Stimulated activated naive CD8-positive, alpha-beta T cell treated with anti-CD3 and anti-CD28 coated beads, Interleukin-15, Interleukin-2, amounts not matched to agents 100 U/mL and 50 U/mL, for 24 hours (primary cell): ENCODE measurements at places on chromosomes 11 and 22.

GRCh38 chr11:34480314-34480713 lies 33.3 kb downstream of the ELF5 start:
- DNase-seq, result no peak

DNA sequence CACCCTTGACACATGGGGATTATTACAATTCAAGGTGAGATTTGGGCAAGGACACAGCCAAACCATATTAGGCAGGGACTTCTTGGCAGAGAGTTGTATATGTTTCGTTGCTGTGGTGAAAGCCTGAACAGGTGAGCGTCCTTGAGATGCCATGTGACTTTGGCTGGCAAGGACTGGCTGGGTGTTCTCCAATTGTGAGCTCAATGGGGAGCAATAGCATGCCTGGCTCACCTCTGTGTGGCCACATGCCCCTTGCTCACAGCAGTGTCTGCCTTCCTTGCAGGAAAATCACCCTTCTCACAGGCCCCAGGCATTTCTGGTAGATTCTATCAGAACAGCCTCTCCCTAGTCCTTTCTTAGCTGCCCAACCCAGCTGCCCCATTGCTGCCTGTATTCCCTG lies 105.5 kb downstream of the PARVA start:
- no peak for DNase-seq

GRCh38 chr11:5596607-5597201 lies at the start of gene TRIM6:
TSS of gene TRIM6 (plus strand) at chr11:5596637. CDS start at chr11:5596898, 261 bp downstream.
- peak; percentile 24 for DNase-seq

GRCh38 chr11:126210871-126211235 lies 597 bp downstream of the RPUSD4 start:
- no peak for DNase-seq

GRCh38 chr22:19900707-19901436 lies 40.7 kb upstream of the COMT start:
- no peak for DNase-seq

DNA sequence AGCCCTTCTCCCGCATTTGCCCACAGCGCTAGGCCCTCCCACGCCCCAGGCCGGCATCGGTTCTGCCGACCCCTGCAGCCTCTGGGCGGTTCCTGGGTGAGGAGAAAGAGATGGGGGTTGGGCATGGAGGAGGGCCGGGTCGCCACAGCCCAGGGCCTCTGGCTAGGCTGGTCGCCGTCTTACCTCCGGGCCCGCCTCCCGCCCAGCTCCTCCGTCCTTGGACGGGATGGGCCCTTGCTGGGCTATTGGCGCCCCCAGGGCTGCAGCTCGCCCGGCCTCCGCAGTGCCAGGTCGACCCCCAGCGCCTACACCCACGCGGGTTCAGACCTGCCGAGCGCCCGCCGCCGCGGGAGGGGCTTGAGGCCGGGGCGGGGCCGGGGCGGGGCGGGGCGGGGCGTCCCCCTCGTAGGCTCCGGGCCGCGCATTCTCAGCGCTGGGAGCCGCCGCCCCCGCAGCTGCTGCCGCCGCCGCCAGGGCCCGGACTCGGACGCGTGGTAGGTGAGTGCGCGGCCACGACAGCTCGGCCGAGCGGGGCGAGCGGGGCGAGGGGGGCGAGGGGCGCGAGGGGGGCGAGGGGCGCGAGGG lies at the start of gene CD151:
TSS of gene CD151 (plus strand) at position 424 of the 585 bp plus-strand sequence. CDS start 3,118 bp downstream, outside the sequence.
- DNase-seq, result peak; percentile 67

DNA sequence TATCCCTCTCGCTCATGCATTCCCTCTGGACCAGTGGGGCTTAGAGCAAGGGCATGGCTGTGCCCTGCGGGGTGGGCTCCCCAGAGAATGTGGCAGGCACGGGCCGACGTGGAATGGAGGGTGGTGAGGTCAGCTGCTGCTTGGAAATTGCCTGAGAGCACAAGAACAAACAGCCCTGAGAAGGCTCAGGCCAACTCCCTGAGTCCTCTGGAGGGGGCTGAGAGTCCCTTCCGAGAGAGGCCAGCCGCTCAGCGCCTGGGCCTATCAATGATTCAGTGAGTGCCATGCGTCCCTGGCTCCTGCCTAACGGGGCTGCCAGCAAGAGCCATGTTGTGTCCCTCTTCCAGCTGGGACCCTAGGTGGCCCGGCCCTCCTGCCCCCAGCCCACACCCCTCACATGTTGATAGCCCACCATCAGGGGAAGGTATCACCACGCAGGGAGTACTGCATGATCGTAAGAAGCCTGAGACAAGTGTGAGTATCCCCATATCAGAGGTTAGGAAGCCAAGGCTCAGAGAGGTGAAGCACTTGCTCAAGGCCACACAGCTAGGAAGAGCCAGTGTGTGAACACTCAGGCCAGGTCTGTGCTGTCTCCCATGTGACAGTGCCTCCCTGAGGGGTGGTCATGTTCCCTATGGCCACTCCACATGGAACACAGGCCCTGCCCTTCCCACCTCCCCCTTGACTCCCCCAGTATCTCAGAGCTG lies 55.8 kb downstream of the NECTIN1 start:
- DNase-seq, result no peak

GRCh38 chr11:132301465-132301864 lies 931.0 kb downstream of the NTM start:
- no peak for DNase-seq

- no peak for DNase-seq
Observed at GRCh38 chr11:79285756-79286155, 155.1 kb downstream of the TENM4 start.

- no peak for DNase-seq
Observed at GRCh38 chr22:33520904-33521780, 399.1 kb downstream of the LARGE1 start.

DNA sequence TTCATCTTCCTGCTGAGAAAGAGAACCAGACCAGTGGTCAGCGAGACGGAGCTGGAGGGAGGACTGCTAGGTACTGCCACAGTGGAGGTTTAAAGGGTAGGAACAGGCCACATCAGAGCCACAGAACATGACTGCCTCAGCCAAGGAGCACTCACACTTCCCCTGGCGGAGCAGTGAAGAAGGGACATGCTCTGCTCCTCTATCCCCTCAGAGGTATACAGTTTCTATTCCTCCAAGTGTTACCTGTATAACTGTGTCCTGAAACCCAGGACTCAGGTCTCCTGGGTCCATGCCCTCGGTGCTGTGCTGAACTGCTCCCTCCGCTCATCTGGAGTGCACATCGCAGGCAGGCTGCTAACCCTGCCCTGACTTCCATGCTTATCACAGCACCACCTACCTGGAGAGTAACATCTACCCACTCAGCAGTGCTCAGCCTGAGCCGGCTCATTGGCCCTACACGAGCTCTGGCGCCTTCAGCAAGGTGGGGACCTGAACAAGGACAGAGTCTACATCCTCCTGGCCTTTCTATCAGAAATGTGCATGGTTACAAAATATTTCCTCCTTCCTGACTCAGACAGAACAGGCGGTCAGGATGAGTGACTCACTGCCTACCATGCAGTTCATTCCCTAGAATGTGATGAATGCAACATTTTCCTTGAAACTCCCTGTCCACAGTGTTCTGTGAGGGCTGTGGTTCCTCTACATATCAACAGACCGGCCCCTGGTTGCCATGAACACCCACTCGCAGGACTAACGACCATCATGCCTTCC lies 52.9 kb downstream of the C11orf58 start:
- no peak for DNase-seq

GRCh38 chr11:57083641-57084385 lies 95.1 kb downstream of the OR5AK2 start:
- no peak for DNase-seq

DNA sequence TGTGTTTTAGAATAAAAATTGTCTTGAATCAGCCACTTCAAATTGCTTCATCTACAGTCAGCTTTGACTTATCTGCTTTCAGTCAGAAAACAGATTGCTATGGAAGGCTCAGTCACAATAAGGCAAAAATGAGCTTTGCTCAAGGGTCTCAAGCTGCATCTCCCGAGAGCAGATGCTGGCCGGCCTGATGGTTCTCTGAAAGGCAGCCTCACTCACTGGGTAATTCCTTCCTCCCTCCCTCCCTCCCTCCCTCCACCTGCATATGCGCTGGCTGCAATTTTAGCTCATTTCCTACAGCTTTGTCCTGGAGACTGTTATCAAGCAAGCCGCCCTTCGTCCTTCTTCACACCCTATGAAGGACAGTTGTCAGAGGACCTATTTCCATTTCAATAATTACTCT lies 1.6 kb upstream of the IZUMO1R start:
- no peak for DNase-seq

- DNase-seq, result no peak
Observed at GRCh38 chr11:76649011-76649410, 21.5 kb downstream of the LRRC32 start.

DNA sequence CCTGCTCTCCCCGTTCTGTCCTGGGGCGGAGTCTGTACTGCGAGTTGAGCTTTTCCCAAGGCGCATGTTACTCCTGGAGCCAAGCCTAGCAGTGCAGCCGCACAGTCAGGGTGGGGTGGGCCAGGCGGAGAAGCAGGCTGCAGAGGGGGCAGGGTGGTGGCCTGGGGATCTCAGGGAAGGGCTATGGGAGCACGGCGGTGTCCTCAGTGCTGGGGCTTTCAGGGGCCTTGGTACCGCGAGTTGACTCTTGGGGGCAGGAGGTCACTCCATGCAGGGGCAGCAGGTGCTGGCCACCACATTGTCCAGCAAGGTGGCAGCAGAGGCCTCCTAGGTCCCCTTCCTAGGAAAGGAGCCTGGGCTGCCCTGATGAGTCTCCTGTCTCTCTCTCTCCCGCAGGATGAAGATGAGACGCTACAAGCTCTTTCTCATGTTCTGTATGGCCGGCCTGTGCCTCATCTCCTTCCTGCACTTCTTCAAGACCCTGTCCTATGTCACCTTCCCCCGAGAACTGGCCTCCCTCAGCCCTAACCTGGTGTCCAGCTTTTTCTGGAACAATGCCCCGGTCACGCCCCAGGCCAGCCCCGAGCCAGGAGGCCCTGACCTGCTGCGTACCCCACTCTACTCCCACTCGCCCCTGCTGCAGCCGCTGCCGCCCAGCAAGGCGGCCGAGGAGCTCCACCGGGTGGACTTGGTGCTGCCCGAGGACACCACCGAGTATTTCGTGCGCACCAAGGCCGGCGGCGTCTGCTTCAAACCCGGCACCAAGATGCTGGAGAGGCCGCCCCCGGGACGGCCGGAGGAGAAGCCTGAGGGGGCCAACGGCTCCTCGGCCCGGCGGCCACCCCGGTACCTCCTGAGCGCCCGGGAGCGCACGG lies 14.9 kb upstream of the MIEF1 start:
- no peak for DNase-seq

GRCh38 chr11:45698777-45699497 lies 33.5 kb upstream of the CHST1 start:
- DNase-seq, result no peak

DNA sequence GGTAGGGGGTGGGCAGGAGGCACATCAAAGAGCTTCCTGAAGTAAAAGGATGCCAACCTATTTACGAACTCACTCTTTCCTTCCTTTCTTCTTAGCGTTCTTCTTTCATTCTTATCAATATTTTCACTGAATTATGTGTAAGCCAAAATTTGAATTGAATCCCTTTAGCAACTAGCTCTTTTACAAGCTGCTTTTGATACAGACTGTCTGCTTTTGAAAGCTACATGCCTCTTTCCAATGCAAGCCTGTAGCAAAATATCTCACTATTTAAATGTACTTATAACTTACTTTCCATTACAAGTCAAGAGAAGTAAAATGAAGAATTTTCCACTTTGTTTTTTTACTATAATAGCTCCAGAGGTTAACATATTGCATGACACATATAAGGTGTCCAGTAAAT lies 186.6 kb downstream of the NXPE2 start:
- no peak for DNase-seq

GRCh38 chr11:70710192-70710591 lies 311.9 kb downstream of the CTTN start:
- no peak for DNase-seq

DNA sequence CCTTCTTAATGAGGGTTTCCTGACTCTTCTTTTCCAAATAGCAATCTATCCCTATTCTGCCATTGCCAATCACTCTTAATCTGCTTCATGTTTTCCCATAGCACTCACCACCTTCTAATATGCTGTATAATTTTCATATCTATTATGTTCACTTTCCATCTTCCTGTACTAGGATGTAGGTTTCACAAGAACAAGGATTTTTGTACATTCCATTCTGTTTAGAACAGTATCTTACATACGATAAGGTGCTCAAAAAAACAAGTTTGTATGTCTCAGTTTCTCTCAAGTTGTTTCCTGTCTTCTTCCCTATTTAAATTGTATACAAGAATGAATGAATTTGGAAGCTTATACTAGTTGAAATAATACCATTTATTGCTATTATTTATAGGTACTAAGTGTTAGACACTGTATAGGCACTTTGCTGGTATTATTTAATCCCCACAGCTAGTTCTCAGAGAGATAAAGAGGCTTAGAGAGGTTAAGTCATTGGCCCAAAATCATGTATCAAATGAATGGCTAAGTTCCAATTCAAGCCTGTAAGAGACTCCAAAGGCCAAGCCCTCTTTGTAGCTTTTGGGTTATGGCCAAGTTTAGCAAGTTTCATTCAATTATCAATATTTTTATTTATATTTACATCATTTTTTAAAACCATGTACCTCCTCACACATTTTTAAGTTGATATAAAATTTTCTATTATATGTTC lies 134.7 kb downstream of the PAX6 start:
- DNase-seq, result no peak

- no peak for DNase-seq
Observed at GRCh38 chr11:71937826-71938225, 9.0 kb downstream of the RNF121 start.

DNA sequence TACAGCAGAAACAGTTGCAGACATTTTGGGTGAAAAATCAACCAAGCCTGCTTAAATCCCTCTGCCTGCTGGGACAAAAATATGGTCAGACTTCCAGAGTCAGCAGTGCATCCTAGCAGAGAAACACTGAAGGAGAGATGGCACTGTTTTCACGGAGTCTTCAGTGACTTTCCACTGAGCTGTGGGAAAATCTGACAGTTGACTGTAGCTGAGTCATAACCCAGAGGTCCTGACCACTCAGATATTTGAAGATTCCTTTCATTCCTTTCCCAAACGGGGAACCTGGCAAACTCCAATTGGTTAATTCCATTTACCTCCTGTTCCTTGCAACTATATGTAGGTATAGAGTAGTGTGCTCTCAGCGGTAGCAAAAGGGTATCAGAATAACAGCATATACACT lies 20.9 kb upstream of the UPB1 start:
- DNase-seq, result no peak

GRCh38 chr11:134592391-134592990 lies 180.4 kb upstream of the B3GAT1 start:
- DNase-seq, result peak; percentile 71
